Hindlimb muscle (tissue), 1 donor: ENCODE measurements at places on chromosomes 12 and 14. TPM values are rescaled to one million over a fixed set of nuclear protein-coding genes. Genes with fewer than 3 reads are reported as not detected.
A peak's percentile ranks its signal among the peaks of the same experiment; 100 is the strongest.

CMA1 gene
- polyA plus RNA-seq: not detected

TAMALIN gene
- polyA plus RNA-seq: 20.7 TPM

DNA sequence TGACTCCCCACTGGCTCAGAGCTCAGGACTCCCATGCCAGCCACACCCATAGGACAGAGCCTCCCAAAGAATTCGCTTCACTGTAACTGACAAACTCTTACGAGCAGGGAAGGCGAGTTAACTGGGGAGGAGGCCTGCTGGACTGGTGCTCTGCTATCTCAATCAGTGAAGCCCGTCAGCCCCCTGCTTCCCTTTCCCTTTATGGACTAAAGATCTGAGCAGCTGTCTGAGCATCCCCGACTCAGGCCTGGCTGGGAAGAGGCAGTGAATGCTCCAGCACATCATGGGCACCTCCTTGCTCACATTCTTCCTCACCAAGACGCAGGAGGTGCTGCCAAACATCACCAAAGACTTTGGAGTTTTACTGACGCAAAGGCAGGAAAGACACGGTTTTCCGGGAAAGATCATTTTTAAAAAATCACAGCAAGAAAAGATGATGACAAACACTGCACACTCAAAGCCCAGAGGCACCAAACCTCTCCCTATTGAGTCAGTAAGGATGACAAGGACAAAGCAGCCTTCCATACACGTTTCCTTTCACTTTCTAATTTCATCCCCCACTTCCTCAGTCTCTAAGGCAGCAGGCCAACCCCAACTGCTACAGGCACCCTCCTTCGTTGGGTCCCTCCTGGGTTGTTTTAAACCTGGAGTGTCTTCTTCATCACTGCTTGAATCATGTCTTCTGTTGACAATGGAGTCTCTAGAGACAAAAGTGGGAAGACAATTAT, 45.0 kb upstream of the P2RX7 start:
- no peak for DNase-seq

LRRC43 gene
- not detected for polyA plus RNA-seq

DNA sequence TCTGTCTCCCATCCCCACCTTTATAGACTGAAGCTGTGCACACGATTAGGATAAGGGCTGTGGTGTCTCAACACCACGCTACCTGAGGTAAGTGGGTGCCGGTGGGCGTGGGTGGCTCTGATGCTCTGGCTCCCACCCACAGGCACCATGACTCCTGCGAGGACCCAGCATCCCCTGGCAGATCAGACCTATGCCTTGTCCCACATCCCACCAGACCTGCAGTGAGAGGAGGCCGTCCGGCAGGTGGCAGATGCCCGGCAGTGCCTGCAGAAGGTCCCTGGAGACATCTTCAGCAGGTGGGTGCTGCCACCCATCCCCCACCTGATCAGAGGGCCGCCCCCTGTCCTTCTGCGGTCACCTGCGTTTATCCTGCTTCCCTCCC, 104.4 kb upstream of the PRB2 start:
- no peak for DNase-seq

- no peak for DNase-seq
These were observed 88.4 kb downstream of the PELI2 start for GRCh38 chr14:56206596-56206995.

DNA sequence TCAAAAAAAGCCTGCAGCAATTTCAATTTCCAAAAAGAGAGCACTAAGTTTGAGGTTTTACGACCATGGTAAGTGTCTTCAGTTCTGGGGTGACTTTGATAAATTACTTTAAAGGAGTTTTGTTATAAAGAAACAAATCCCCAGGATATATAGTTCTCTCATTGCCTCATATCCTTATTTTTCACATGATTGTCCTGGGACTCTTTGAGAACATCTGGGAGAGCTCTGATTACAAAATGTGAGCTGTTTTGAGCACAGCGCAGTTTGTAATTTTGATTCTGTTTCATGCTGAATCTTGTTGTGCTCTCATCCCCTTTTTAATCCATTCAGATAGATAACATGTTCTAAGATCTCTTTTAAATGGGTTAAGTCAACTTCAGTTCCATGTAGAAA, 67.7 kb upstream of the DCN start:
- DNase-seq: peak; percentile 76

GRCh38 chr12:119052001-119052400, 70.7 kb downstream of the SRRM4 start:
- no peak for DNase-seq

RAD52 gene
- polyA plus RNA-seq: 29.4 TPM

DNA sequence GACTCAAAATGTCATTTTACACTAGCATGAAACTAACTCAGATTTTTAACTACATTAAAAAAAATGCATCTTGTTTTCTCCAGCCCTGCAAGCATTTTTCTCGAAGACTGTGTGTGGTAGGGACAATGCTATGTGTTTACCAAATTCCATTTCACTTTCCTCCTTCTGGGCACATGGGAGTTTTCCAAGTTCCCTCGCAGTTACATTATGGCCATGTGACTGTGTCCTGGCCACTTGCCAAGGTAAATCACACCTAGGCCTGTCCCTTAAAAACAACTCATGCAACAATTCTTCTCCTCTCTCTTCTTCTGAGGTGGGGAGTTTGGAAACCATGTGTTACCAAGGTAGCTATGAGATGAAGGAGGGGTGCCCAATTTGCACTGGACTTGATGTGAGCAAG, 108.7 kb downstream of the SYT10 start:
- DNase-seq: no peak

GRCh38 chr14:101624536-101624935, 63.2 kb downstream of the DIO3 start:
- DNase-seq: no peak

DNA sequence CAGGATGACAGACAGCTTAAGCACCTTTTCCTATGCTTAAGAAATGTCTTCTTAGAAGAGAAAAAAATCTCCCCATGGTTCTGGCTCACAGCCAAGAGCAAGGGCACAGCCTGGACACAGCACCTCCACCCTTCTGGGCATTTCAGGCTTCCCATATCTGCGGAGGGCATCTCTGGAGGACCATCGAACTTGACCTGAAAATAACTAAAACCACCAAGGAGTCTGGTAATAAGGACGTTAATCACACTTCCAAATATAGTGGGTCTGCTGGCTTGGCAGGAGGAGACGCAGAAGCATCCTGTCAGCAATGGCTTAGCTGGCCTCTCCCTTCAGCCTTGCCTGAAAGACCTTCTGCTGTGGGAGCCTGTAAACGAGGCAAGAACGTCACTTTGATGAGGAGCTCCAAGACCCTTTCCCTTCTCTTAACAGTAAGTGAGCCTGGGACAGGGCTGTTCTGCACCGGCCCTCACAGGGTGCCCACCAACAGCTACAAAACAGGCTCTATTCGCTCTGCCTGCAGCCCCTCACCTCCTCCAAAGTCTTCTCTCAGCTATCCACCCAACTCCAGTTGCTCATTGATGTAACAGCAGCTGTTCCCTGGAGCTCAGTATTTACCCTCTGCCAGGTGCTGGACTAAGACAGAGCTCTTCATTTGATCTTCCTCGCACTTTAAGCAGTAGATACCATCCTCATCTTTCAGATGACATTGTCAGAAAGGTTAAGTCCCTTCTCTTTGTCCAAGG, 13.2 kb downstream of the SETD3 start:
- DNase-seq: no peak

GRCh38 chr12:7137908-7138307, 7.7 kb downstream of the CLSTN3 start:
- no peak for DNase-seq

GRCh38 chr12:83190631-83191390, 504.1 kb downstream of the TMTC2 start:
- DNase-seq: no peak

OR6C1 gene
- not detected for polyA plus RNA-seq

NID2 gene
- 86.3 TPM for polyA plus RNA-seq

GRCh38 chr12:53795927-53796326, 44.1 kb upstream of the CISTR start:
- DNase-seq: no peak

DNA sequence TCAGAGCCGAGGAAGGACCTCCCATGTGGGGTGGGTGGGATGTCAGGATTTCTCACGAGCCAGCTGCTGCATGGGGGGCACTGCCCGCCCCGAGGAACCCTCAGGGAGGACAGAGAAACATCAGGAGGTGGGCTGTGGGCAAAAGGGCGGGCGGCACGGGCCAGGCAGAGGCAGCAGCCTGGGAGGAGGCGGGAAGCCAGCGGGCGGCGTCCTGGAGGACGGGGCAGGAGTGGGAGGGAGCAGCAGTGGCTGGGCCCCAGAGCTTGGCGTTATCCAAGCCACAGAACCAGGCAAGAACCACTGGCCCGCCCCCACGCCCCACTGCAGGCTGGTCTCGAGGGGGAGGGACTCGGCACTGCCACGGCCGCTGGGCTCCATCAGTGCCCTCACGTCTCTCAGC, 2.4 kb downstream of the C14orf180 start:
- no peak for DNase-seq

GRCh38 chr12:120126635-120127005, 10.1 kb upstream of the RAB35 start:
- peak; percentile 23 for DNase-seq

GRCh38 chr12:104605685-104606084, 148.9 kb downstream of the CHST11 start:
- peak; percentile 38 for DNase-seq

- no peak for DNase-seq
These were observed 214.4 kb downstream of the FOXN3 start for GRCh38 chr14:89202413-89203190.

GRCh38 chr12:64030155-64030554, 185.7 kb downstream of the SRGAP1 start:
- DNase-seq: no peak

DNA sequence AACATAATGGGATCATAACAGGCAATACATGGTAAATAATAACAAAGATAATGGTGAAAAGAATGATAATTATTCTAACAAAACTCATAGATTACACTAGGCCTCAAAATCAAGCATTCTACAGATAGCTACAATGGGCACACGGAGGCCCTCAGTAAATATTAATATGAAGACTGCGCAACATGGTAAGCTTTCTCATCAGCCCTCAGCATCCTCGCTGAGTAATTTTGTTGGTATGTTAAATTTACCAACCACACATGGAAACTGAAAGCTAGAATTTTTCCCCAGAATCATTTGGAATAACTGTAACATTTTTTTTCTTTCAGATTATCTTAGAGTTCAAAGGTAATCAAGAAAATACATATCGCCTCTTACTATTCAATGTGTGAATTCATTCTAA, 74.2 kb upstream of the PYGL start:
- DNase-seq: no peak

ENDOU gene
- 0.35 TPM for polyA plus RNA-seq

MIP gene
- not detected for polyA plus RNA-seq
